ENCODE measurements at places on chromosomes 1 and 21.

- DNase-seq: no peak
Measured at GRCh38 chr1:14896381-14897079, 257.0 kb upstream of the TMEM51 start.

- no peak for DNase-seq
Measured at GRCh38 chr1:177343445-177343844, 172.7 kb downstream of the BRINP2 start.

DNA sequence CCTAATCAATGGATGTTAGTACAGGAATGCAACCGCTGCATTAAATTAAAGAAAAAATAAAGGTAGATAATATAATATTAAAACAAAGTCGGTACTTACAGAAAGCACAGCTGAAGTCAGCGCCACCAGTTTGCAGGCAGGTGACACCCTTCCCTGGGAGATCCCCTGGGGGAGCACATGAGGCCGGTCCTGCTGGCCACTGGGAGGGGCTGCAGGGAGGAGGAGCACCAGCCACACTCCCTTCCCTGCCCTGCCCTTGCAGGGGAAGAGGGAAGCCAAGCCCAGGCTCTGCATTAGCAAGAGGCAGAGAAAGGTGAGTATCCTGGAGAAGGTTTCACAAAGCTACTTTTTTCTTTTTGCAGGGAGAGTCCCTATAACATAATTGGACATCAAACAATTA lies 507.0 kb downstream of the AJAP1 start:
- DNase-seq: no peak

- DNase-seq: no peak
Measured at GRCh38 chr1:37691497-37692077, 729 bp upstream of the CDCA8 start.

DNA sequence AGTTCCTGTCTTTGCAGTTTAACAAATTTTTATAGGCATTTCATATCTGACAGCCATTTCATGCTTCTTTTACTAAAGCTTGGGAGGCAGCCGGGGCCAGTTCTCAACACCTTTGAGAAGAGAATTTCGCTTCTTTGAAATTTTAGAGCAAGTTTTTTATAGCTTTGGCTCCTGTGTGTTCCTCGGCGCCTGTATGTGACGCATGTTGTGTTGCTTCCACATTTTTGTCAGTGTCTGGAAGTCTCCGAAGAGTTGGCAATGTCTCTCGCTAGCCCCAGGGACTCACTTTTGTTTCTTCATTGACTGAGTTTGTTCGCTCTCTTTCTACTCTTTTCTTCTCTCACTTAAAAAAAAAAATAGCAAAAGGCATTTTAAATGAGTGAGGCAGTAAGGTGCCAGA lies 386.9 kb upstream of the PLXNA2 start:
- DNase-seq: no peak

DNA sequence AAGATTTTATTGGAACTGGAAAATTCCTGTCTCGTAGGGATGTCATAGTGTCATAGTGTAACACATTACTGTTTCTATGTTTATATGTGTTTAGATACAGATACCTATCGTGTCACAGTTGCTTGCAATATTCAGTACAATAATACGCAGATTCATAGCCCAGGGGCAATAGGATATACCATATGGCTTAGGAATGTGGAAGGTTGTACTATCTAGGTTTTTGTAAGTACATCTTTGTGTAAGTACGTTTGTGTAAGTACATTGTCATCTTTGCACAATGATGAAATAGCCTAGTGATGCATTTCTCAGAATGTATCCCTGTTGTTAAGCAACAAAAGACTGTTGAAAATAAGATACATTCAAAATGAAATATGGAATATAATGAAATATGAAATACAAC lies 68.9 kb downstream of the CAMTA1 start:
- no peak for DNase-seq

Measured in stimulated activated CD8-positive, alpha-beta memory T cell treated with anti-CD3 and anti-CD28 coated beads, Interleukin-4, amount 100 ng/mL, for 4 hours (primary cell).